Uterus (tissue), 4 donors: ENCODE measurements at places on chromosomes 2 and 18.

DNA sequence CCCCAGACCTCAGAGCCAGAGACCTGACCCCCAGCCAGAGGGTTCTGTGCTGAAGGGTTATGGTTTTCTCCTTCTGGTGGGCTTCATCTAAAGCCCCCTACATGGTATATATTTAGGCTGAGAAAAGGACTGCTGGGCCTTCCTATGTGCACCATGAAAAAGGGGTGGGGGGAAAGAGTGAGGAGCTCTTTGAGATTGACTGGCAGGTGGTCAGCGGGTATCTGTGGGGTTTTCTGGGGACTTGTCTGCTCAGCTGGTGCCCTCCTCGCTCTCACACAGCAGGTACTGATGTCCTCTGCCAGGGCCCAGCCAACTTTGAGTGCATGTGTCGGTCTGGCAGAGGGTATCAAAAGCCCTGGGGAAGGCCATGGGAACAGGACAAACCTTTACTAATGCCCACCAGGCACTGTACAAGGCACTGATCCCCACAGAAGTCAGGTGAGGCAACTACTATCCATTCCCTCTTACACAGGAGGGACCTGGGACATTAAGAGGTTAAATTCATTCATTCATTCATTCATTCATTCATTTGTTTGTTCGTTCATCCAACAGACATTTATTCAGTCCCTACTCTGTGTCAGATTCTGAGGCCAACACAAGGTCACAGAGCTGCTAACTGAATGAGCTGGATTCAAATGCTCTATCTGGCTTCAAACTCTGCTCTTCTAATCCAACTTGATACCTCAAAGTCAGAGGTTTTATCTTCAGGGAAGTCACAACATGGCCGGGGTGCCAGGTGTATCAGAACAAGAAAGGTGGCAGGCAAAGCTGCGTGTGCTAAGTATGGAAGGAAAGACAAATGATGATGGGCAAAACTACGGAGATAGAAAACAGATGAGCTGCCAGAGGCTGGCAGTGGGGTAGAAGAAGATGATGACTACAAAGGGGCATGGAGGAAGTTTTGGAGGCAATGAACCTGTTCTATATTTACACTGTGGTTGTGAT is 44.6 kb downstream of the REEP1 start:
- DNase-seq, result no peak

- DNase-seq, result no peak
Measured at GRCh38 chr2:150716186-150716585, 228.7 kb upstream of the RND3 start.

DNA sequence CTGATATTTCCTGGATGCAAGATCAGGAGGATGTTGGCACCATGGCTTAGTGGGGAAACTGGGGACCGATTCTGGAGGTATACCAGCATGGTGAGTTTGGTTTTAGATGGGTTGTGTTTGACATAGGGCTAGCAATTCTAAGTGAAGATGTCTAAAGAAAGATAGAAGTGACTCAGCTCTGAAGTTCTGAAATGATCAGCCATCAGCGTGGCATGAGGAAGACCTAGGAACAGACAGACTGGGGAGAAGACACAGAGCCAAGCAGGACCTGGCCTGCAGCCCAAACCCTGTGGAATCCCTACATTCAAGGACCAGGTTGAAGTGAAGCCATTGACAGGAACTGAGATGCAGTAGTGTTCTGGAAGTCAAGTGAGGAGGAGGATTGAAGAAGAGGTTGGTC is 39.8 kb downstream of the HRH4 start:
- no peak for DNase-seq

- no peak for DNase-seq
Measured at GRCh38 chr18:57125627-57126026, 21.3 kb upstream of the BOD1L2 start.

GRCh38 chr2:73917696-73918207 is 8.9 kb upstream of the DGUOK start:
- DNase-seq, result no peak

DNA sequence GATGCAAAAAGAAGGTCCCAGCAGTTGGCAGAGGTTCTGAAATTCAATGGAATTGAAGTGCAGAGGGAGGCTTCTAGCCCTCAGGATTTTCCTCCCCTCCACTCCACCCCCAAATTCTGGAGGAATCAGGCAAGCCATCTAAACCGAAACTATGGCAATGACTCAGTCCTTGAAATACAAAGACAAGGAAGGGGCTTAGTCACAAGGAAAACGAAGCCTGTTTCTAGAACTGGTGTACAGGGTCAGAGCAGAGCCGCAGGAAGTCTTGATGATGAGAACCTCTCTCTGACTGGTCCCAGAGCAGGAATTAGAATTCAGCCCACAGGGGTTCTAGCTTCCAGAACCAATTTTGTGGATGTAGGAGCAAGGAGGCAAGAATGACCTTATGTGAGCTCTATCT is 111.7 kb upstream of the SCN1A start:
- no peak for DNase-seq

GRCh38 chr18:13444430-13445240 is 226.1 kb downstream of the LDLRAD4 start:
- no peak for DNase-seq

- DNase-seq, result no peak
Measured at GRCh38 chr2:159553727-159554126, 62.6 kb downstream of the BAZ2B start.

DNA sequence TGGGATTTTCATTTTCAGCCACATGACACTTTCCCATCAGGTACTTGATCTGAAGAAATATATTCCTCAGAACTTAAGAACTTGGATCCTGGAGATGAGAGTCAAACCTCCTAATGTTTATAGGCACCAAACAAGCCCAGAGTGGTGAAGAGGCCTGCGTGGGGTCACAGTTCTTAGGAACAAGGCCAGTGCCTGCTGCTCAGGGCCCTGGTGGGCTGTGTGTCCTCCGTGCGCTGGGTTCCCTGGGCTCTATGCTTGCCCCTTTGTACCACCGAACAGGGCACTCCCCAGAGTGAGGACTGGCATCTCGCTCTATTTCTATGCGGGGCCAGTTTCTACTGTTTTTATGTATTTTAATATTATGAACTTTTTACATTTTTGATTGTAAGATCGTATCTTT is 76.0 kb upstream of the RBM44 start:
- no peak for DNase-seq

DNA sequence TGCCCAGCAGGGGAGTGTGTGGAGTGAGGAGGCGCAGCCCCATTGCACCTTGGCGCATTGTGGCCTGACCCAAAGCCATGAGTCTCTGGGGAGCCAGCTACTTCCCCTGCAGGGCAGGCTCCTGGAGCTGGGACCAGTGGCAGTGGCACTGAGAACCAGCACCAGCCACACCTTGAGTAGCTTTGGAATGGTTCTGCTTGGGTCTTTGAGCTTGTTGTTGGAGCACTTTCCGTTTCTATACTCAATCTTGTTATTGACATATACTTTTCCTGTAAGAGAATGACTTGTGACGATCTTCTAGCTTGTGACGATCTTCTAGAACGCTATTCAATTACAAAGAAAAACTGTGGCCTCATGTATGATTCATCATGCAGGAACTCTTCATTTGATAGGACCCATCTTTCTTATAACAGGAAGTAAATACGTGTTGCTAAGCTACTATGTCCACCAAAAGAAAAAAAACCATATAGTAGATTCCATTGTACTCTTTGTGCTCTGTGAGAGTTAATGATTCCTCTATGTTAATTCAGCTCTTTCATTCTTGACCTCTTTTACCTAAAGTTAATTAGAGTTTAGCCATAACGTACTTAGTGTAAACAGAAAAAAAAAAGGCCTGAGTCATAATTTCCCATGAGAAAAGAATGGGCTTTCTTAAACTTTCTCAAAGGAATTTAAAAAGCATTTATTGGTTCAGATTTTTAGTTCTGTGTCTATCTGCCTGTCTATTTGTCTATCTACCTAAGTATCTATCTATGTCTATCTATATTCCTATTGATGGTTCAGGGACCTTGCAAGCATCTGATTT is 113.1 kb downstream of the GATA6 start:
- no peak for DNase-seq

GRCh38 chr2:144465749-144466148 is 54.2 kb downstream of the ZEB2 start:
- DNase-seq, result no peak

DNA sequence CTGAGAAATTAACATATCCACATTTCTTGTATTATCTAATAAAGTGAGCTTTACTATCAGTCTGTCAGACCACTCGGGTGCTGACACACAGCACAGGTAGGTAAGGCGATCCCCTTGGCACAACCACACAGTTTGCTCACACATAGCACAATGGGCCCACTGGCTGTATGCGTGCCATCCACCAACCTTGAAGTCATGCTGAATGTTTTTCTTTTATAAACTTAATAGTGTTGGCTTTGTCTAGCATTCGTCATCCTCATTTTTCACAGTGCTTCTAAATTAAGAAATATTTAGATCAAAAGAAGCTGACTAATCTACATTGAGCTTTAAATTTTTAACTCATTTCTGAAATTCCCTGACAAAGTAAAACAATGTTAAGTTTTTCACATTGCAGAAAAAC is 50.0 kb upstream of the PAPOLG start:
- DNase-seq, result no peak

GRCh38 chr2:37287966-37288365 is 36.7 kb downstream of the PRKD3 start:
- no peak for DNase-seq

- no peak for DNase-seq
Measured at GRCh38 chr18:48454261-48454757, 45.1 kb upstream of the ZBTB7C start.

DNA sequence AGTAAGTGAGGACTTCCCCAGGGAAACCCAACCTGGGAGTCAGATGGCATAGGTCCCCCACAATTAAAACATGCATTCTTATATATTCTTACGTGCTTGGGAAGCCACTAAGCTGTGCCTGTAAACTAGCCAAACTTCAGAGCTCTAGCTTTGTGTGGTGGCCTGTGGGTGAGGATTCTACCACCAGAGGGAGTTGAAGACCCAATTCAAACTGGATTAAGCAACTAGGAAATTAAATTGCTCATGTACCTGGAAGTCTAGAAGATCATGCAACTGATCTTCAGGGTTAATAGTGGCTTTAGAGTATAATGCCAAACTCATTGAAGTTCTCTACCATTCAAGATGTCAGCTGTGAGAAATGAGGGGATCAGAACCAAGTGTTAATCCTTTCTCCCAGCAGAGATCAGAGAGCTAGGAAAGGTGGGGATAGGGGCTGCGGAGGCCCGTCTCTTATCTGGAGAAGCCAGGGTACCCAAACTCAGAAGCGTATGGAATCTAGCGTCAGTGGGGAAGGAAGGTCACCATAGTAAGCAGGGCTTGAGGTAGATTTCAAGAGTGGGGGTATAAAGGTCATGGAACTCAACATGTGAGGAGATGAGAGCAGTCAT is 53.2 kb upstream of the CCDC85A start:
- DNase-seq, result no peak

- DNase-seq, result peak; percentile 80
Measured at GRCh38 chr2:230987137-230988020, 8.5 kb upstream of the SPATA3 start.

GRCh38 chr2:69625078-69625795 is 18.3 kb downstream of the AAK1 start:
- DNase-seq, result no peak

DNA sequence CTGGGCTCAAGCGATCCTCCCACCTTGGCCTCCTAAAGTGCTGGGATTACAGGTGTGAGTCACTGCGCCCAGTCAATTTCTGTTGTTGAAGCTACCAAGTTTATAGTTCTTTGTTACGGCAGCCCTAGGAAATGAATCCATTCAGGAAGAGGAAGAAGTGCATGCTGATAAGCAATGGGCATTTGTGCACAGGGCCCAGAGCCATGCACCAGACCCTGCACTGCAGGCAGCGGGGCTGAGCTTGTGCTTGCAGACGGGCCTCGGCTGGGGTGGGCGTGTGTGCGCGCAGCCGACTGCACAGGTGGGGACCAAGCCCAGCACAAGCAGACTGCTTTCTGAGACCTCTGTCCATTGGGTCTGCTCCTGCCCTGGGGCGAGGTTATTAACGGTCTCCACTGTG is 144.6 kb downstream of the CABLES1 start:
- no peak for DNase-seq

DNA sequence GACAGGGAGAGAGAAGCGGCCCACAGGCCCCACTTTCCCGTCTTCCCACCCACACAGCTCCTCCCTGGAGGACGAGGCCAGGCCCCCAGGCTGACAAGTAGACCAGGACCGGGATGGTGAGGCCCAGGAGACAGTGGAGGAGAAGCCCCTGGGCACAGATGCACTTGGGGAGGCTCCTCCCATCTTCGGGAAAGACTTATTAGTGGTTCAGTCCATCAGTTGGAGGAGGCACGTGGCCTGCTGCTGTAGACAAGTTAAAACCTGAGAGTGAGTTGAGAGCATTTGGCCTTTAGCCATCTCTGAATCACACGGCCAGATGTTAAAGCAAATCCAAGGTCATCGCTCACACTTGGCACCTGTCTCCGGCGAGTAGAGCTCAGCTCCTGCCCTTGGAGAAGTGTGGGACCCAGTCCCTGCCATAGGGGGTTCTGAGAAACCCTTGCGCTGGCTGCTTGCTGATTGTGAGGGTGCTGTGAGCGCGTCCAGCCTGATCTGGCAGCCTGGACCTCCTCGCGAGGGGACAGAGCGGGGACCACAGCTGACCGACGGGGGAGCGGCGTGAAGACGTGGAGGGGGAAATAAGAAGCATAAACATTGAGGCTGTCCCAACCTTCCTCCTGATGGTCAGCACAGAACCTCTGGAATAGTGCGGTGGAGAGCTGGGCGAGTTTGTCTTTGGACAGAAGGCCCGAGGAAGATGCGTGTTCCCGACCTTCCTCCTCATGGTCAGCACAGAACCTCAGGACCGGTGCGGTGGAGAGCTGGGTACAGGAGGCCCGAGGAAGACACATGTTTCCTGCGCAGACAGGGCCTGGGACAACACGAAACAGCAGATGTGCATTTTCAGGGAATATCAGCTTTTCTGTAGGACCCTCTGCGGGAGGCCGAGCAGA is 24.7 kb upstream of the ALLC start:
- peak; percentile 11 for DNase-seq

DNA sequence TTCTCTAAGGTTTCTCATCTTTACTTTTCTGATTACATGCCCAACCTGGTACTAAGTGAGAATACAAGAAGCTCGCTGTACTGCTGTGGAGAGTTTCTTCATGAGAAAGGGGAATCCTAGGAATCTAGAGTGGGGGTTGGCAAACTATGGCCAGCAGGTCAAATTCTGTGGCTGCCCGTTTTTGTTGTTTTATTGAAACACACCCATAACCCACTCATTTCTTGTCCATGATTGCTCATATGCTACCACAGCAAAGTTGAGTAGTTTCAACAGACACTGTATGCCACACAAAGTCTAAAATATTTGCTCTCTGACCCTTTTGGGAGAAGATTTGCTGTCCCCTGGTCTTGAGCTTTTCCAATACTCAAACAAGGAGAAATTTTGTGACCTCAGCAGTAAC is 58.8 kb downstream of the C2orf74 start:
- no peak for DNase-seq
